ENCODE measurements at places on chromosomes 3 and 15.

GRCh38 chr3:39783680-39784079, 25.7 kb upstream of the MYRIP start:
- DNase-seq = no peak

DNA sequence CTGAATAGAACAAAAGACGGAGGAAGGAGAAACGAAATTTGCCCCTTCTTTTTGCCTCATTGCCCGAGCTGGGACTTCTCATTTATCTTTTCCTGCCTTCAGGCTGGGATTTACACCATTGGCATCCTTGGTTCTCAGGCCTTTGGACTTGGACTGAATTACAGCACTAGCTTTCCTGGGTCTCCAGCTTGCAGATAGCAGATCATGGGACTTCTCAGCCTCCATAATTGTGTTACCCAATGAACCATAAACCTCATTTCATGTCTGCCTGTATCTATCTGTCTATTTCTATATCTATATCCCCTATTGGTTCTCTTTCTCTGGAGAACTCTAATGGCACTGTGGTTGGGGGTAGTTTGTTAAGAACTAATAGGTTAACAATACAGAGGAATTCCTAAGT, 31.5 kb upstream of the CTXND1 start:
- DNase-seq = no peak

GRCh38 chr3:55172913-55173312, 245.1 kb upstream of the LRTM1 start:
- no peak for DNase-seq

GRCh38 chr3:56725175-56725574, 42.1 kb upstream of the TASOR start:
- DNase-seq = peak; percentile 43

DNA sequence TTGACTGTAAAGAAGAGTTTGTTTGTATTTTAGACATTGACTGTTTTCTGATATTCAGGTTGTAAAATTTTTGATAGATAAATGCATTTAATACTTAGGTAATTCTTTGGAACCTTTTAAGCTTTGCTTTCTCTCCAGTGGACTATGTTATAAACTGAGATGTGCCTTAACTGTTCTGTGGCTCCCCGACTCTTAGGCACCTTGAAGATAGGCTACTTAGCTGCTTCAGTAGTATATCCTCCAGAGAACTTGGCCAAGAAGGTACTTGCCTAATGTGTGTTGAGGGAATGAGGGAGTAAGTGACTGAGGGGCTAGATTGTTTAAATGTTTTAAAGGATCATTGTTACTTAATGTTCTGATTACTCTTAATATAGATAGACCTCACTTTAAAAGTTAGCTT, 141.3 kb upstream of the LRRFIP2 start:
- no peak for DNase-seq

DNA sequence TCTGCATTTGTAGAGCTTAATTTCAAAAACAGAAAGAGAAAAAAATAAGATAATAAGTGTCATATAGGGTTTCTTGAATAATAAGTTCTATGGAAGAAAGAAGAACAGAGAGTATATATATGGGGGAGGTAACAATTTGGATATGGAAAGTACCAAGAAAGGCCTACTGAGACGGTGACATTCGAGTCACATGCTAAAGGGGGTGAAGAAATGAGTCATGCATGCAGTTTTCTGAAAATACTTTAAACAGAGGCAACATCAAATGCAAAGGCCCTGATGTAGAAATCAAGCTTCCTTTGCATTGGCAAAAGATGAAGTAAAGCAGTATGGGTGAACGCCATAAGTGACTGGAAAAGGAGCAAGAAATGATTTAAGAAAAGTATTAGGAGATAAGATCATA, 371.6 kb upstream of the ZNF385D start:
- no peak for DNase-seq

DNA sequence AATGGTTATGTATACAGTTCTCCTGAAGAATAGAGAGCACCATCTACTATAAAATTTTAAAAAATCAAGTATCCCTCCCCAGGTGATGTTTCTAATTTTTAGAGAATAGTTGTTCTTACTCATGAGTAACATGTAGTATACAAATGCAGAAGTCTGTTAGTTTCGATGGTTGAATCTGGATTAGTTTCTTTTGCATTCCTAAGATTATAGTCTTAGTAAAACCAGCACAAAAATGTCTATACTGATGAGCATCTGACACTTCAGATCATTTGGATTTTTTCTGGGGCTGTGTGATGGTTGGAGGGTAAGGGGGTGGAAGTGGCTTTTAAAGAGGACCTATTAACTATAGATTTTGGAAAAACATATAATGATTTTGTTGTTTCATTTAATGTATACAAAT, 167.3 kb upstream of the SGO1 start:
- no peak for DNase-seq

DNA sequence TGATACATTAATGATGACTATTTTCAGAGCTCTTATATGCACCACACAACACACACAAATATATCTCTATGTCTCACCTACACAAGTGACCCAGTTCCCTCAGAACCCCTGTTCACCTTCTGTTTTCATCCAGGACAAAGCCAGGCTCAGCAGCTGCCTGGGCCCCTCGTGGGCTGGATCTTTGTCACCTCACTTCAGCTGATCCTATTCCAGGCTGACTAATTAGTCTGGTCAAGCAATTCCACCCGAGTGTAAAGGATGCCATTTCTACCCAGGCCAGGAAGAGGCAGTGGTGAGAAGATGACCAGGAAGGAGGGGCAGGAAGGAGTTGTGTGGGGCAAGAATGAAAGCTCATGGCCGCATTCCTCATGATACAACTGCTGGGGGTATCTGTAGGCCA, 62.3 kb downstream of the DHX30 start:
- DNase-seq = no peak

- DNase-seq = no peak
Measured at GRCh38 chr3:38266810-38267209, 1.2 kb downstream of the SLC22A13 start.

- no peak for DNase-seq
Measured at GRCh38 chr15:67779549-67780111, 45.7 kb upstream of the SKOR1 start.

DNA sequence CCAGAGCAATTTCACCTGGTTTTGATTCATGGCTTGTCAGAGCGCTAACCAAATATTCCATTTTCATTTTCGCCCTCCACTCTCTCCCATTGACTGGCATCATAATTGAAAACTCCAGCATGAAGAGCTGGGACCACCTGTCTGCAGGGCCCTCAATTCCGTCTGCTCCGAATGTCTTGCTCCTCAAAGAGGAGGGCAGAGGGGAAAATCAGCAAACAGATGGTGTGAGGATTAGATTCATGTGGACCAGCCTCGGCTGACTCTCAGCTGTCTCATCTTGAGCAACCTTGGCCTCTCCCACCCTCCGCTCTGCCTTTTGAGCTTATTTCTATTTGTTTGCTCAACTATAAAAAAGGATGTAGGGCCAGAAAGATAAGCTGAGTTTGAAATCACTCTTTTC, 512.2 kb upstream of the PPP2R3A start:
- DNase-seq = no peak

DNA sequence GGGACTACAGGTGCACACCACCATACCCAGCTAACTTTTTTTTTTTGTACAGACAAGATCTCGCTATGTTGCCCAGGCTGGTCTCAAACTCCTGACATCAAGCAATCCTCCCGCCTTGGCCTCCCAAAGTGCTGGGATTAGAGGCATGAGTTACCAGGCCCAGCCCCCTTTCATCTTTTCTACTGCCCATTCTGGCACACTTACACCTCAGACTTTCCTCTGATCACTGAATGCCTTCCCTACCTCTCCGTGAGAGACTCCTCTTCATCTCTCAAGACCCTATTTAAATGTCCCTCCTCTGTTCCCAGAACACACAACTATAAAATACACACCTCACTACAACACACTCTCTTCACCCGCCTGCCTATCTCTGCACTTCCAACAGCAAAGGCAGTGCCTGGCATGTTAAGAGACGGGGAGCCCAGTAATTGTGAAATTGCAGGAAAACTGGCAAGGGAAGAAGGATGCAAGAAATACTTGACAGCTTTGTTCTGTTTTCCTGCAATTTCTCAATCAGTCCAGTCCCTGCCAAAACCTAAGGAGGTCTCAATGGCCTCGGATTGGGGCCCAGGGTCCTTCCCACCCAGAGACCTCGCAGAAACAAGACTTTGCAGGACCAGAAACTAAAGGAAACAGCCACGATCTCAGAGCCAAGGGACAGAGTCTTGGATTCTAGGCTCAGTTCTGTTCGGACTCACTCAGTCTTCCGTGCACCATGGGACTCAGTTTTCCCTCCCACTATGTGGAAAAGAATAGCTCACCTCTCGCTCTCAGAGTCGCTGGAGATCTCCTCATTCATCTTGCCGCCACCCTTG, 849 bp downstream of the RRP9 start:
- DNase-seq = no peak

GRCh38 chr15:67968564-67968963, 85.6 kb upstream of the PIAS1 start:
- no peak for DNase-seq

- DNase-seq = no peak
Measured at GRCh38 chr3:163438760-163439159, 1639.5 kb downstream of the SI start.

DNA sequence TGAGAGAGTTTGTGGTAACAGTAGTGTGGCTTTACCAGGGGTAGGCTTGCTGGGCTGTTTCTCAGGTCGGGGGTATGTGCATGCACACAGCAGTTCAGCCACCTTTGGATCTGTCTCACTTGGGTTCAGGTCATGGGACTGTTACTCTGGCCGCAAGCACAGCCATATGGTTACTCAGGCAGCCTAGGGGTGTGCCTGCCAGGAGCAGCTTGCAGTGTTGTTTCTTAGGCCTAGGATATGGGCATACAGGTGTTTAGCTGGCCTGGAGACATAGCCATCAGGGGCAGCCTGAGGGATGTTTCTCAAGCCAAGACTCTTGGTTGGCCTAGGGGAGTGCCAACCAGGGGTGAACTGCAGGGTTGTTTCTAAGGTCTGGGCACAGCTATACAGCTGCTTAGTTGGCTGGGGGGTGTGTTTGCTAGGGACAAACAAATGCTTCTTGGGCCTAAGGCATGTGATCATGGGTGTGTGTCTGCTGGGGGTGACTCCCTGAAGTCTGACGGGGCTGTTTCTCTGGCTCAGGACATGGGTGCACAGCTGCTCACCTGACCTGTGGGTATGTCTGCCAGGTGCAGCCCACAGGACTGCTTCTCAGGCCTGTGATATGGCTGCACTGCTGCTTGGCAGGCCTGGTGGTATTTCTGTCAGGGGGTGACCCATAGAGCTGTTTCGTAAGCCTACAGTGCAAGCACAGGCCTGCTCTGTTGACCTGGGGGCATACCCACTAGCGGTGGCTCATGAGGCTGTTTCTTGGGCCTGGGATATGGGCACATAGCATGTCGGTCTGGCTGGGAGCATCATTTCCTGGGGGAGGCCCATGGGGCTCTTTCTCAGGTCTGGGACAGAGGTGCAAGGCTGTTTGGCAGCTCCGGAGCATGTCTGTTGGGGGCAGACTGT, 168.0 kb upstream of the THRB start:
- no peak for DNase-seq

- no peak for DNase-seq
Measured at GRCh38 chr3:69462022-69462825, 76.3 kb upstream of the FRMD4B start.

GRCh38 chr3:188385295-188385694, 231.3 kb downstream of the LPP start:
- no peak for DNase-seq

- no peak for DNase-seq
Measured at GRCh38 chr3:179021119-179021903, 50.3 kb downstream of the ZMAT3 start.

DNA sequence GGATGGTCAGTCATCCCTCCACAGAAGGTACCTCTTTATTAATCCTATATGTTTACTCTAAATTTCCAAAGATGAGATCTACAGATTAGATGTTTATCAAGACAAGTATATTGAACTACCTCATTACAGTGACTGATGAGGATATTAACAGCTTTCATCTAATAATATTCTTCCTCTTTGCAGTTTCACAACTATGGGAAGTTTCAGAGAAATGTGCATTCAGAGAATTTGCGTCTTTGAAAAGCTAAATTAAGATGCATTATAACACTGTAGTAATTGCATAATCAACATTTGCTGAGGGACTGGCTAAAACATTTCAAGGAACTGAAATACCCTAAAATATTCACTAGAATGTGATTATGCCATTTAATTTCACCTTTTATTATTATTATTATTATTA, 46.7 kb downstream of the MCF2L2 start:
- DNase-seq = no peak

- DNase-seq = no peak
Measured at GRCh38 chr15:58770519-58770856, 614 bp upstream of the MINDY2 start.

DNA sequence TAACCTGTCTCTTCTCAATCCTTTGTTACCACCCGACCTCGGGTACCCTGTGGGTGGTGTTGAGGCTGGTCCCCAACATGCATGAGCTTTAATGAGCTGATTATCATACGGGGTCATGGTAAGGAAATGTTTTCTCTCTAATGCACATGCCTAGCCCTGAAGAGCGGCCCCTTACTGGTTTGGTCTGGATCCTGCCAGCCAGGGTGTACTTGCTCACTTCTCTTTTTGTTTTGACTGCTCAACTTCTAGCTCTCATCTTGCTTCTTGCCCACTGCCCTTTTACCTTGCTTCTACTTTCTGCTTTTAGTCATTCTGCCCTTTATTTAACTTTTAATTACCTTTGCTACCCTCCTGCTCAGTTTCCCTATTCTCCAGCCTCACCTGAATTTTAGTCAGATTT, 44.3 kb upstream of the ACAD9 start:
- DNase-seq = no peak

DNA sequence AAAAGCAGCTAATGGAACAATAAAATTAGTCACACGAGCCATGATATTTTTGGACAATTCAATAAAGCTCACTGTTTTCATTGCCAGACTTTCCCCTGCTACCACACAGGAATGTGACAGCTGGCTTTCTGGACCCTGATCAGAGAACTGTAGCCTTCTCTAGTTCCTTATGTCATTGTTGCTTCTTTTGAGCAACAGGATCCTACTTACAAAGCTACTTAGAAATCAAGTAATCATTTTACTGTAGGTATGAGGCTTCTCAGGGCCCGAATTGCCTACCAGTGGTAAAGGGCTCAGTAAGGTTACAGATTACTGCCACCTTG, 94.3 kb upstream of the AADACL2 start:
- no peak for DNase-seq

DNA sequence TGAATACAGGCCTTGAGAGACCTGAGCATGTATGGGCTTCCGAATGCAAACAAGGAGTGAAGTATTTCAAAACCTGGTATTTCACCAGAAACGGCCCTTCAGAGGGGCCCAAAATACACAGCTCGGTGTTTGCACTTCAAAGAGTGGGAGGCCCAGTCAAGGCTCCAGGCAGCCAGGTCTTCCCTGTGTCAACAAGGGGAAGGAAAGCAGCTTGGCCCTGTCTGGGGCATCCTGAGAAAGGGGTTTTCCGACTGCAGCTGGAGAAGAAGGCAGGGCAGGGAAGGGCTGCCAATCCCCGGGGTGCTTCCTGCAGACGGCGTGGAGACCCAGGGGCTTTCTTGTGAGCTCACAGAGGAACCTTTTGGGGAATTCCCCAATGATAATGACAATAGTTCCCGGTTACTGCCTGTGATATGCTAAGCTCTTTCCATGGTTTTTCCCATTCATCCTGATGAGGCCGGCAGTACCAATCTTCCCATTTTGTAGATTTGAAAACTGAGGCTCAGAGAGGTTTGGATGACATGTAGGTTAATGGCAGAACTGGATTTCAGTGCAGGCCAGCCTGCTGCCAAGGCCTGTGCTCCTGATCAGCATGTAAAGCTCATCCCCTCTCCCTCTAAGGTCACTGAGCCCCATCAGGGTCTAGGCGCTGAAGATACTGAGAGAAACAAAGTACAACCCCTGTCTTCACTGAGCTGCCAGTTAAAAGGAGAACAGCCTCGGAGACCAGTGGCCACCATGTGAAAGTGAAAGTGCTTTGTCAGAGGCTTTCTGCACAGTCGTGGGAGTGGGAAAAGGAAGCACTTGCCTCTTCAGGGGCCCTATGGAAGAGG, 43.0 kb upstream of the TLE3 start:
- no peak for DNase-seq

Data from stimulated activated CD4-positive, alpha-beta T cell treated with anti-CD3 and anti-CD28 coated beads, Interleukin-4, amount 100 ng/mL, for 4 hours (primary cell).